ENCODE measurements at places on chromosomes 7 and 10.

DNA sequence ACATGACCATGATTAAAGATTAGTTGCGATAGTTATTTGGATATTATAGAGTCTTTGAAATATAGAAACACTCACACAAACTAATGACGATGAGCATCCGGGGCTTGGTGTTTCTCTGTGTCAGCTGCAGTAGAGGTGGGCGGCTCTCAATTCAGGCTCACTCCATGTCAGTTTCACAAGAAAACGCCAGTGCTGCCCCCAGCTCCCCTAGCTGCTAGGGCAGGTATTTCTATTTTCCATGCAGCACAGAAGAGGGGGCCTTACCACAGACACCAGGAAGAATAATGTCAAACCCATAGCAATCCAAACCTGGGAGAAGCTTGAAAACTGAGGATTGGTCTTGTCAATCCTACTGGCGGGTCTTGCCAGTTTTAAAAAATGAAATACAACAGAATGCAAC lies 197.1 kb downstream of the PHTF2 start:
- DNase-seq: no peak

DNA sequence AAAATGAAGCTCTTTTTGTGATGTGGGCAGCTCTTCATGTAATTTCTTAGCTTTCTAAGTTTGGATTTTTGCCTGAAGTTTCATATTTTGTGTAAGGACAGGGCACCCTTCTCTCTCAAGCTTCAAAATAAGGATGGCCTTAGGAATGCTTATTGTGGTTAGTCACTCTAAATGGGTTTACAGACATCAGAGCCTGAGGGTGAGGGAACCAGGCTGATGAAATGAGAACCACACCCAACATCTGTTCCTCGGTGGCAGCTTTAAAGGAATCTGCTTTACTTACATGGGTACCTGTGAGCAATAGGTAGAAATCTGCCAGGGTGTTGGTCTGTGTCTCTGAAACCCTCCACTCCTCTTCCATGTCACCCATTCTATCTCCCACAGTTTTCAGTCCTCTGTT lies 174.3 kb downstream of the EMX2 start:
- DNase-seq: no peak

GRCh38 chr10:122127943-122128342 lies 139.0 kb downstream of the TACC2 start:
- DNase-seq: no peak

- no peak for DNase-seq
These were observed 50.0 kb upstream of the PTER start for GRCh38 chr10:16386855-16387254.

DNA sequence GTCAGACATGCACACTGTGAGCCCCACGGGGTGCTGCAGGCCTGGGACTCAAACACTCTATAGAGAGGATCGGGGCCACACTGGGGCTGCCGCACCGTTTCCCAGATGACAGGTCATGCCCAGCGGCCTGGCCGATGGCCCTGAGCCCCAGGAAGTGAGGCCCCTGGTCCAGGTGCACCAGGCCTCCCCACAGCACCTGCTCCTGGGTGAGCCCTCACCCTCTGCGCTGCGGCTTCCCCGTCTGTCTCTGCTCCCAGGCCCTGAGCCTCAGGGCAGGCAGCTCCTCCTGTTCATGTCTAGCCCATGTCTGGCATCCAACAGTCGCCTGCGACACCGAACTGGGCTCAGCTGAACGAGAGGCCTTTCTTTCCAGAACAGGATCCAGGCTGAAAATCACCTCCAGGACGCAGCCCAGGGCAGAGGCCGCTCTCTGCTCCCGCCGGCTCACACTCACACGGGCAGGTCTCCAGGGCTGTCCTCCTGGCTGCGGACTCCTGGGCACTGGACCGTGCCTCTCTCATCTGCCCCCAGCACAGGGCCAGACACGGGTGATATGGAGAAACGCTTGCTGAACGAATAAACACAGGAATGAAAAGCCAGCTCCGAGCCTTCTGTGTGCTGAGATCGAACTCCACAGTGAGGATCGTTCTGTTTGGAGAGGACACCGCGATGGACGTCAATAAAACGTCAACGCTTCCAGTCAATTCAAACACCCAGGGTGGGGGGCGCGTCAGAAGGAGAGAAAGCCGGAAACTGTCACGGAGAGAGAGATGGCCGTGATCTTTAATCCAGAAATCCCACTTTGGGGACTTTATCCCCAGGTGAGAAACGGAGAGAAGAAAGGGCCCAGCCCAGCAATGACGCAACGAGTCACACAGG lies 202.4 kb downstream of the ELFN1 start:
- no peak for DNase-seq

All from stimulated activated CD4-positive, alpha-beta T cell treated with anti-CD3 and anti-CD28 coated beads, Interleukin-15, amount 100 ng/mL, for 48 hours (primary cell).